Smooth muscle cell of the pulmonary artery (primary cell): ENCODE measurements at places on chromosomes 1 and 21. TPM values are rescaled to one million over a fixed set of nuclear protein-coding genes. Genes with fewer than 3 reads are reported as not detected.

Gene NPHS2
- total RNA-seq = not detected in 2 replicates

Gene HAPLN2
- not detected in 2 replicates for total RNA-seq

Gene C1orf141
- not detected in 2 replicates for total RNA-seq

Gene OR10X1
- total RNA-seq = not detected in 2 replicates
